Stimulated activated CD8-positive, alpha-beta memory T cell treated with anti-CD3 and anti-CD28 coated beads, Interleukin-7, amount 100 ng/mL, for 4 hours (primary cell): ENCODE measurements at places on chromosomes 1 and 21.

DNA sequence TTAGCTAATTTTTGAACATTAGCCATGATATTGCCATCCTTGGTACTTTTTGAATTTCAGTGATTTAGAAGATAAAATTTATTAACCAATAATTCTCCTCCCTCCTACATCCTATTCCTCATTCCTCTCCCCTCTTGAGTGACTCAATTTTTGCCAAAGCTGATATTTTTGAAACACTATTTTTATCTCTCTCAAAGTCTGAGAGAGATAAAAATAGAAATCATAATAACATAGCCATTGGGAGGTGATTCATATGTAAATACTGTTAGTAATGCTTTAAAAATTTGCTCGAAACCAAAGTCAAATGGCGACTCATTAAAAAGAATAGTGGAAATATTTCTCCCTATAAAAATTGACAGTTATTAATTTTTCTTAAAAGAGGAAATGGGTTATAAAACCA is 97.4 kb downstream of the PATJ start:
- DNase-seq: no peak

DNA sequence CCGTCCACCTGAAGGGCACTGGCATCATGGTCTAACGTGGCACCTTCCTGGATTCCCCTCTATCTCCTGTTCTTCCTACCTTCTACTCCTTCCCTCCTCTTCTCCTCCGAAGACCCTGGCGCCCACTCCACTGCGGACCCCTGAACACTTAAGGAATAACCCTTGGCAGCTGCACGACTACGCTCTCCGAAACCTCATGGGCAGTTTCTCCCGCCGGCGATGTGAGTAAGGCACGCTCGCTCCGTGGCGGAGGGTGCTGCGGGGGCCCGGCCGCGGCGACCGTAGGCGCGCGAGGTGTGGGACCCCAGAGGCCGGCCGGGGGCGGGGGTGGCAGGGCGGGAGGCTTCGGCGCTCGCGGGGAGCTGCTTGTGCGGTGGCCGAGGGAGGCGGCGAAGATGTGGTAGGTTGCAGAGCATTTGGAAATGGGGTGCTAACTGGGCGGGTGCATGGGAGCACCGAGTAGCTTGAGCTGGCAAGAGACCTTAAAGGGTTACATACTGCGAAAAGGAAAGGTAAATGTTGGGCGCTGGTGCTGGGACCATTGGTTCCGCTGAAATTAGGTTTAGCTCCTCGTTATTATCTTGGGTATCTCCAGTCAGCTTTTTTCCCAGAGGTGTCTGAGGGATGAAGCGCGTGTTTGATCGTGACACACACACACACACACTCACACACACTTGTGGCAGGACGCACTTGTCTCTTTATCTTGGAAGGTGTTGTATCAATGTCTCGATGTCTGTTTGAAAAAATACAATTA is 876 bp downstream of the LRRC7 start:
- DNase-seq: no peak

- no peak for DNase-seq
These were observed 42.5 kb downstream of the ZBTB40 start for GRCh38 chr1:22494144-22494543.

- no peak for DNase-seq
These were observed 103.3 kb downstream of the RNF220 start for GRCh38 chr1:44508397-44508745.

DNA sequence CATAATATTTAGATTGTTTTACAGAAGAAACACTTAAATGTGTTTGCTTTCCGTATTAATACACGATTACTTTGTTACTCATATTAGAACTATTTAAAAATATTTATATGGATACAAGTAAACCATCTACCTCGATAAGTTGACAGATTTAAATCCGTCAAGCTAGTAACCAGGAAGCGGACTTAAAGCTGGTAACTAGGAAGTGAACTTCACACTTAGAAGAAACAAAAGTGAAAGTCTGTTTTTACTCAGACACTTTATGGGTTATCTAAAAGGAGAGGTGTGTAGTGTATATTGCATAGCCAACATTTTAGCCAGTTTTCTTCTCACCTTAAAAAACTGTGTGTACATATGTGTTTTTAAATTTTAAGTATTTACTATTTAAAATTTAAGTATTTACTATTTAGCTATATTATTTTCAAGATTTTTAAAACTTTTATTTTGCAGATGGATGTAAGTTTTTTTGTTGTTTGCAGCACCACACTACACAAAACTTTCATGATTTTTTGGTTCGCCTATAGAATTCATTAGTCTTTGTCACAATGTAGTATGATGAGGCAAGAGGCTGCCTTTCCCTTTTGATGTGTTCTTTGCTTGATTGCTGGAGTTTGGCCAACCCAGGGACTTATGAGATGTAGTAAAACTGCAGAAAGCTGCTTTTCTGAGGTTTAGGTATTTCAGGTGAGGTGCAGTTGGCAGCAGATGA is 2.7 kb downstream of the USP25 start:
- DNase-seq: no peak

- DNase-seq: no peak
These were observed 344.6 kb downstream of the LMO4 start for GRCh38 chr1:87673309-87673708.

- no peak for DNase-seq
These were observed 13.8 kb downstream of the OLFML3 start for GRCh38 chr1:113993072-113993471.

DNA sequence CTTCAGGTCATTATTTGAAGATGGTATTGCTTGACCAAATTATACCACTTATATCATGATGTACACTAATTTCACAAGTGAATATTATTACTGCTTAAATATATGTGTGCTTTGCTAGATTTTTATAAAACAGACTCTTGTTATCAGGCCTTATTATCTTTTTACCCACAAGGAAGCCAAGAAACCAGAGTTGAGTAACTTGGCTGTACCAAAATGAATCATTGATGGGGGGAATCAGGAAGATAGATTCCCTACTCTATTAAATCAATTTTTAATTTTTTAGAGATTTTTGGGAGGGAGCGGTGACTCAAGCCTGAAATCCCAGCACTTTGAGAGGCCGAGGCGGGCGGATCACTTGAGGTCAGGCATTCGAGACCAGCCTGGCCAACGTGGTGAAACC is 16.0 kb upstream of the SCCPDH start:
- no peak for DNase-seq

DNA sequence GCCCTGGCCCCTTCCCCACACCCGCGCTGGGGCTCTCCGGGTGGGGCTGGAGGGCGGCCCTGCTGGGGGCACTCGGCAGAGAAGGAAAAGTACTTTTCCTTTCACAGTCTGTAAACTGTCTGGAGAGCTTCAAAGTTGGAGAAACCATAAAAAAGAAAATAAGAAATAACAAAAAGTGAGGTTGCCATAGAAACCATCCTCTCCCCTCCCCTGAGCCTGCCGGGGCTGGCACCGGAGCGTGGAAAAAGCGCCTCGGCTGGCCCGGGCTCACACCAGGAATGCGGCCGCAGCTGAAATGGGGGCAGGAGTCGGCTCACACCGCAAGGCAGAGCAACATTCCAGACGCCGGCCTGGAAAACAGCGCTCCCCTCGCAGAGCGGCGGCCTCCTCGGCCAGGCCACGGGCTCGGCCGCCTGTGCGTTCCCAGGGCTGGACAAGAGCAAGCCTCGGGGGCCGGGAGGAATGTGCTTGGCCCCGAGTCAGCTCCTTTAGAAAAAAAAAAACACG is 69.2 kb downstream of the MORN1 start:
- DNase-seq: no peak

DNA sequence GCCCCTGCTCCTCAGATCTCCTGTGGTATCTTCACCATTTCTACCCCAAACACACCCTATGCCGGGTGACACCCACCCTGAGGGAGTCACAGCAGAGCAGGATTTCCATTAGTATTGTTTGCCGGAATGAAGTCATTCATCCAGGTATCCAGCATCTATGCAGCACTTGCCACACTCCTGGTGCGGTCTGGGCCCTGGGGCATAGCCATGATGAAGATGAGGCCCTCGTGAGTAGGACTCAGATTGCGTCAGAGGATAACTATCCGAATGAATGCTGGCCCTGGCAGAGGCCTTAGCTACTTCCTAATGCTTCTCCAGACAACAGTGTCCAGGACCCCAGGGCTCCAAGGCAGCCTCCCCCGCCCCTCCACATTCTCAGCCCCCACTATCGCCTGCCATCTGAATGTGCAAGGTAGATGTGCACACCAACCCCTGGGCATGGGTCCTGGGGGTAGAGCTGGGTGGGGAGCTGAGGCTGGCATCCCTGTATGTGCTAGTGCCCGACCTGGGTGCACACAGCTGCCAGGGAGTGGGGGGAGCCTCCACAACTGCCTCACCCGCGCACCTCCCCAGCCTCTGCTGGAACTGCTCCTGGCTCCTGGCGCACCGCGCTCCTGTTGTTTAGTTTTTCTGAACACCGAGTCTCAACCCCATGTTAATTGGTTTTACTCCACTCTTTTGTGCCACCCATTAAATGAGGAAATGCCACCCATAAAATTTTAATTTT is 25.5 kb upstream of the ZC3H12A start:
- DNase-seq: no peak

- no peak for DNase-seq
These were observed 176.2 kb downstream of the PGBD5 start for GRCh38 chr1:230249695-230250480.

- no peak for DNase-seq
These were observed 214.1 kb downstream of the PBX1 start for GRCh38 chr1:164773102-164773501.

- DNase-seq: peak; percentile 80
These were observed at the start of gene DENND1B for GRCh38 chr1:197775282-197776262. Gene DENND1B, minus strand, starts transcription at chr1:197775480. Its CDS starts 325 bp downstream, at chr1:197775155.

- no peak for DNase-seq
These were observed 129.9 kb upstream of the CD34 start for GRCh38 chr1:208040821-208041297.

DNA sequence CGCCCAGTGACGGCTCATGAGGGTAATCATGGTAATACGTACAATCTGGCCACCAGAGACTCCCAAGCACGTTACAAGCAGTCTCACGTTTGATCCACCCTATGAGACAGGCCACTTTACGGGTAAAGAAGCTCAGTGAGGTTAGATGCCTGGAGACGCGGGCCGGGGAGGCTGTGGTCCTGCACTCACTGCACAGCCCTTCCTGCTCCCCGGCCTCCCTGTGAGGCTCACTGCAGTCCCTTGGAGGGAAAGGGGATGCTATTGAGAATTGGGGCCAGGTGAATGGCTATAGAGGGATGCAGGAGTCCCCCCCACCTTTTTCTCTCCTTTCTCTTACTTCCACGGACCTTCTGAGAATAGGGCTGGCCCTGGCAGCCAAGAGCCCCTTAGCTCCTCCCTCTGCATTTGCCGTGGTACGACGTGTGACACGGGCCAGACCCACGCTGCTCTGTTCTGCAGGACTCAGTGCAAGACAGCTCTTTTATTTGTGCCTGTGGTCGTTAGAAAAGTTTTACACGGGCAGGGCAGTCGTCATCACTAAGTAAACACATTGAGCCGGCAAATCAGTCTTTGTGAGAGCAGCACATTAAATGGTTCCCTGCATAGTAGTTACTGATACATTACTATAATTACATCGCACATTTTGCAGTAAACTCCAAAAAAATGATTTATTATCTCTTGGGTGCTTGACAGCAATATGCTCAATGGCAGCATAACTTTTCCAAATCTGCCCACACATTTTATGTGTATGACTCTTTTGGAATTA is 18.8 kb downstream of the KIF26B start:
- DNase-seq: no peak

- DNase-seq: no peak
These were observed 17.3 kb upstream of the FGR start for GRCh38 chr1:27652111-27652864.

DNA sequence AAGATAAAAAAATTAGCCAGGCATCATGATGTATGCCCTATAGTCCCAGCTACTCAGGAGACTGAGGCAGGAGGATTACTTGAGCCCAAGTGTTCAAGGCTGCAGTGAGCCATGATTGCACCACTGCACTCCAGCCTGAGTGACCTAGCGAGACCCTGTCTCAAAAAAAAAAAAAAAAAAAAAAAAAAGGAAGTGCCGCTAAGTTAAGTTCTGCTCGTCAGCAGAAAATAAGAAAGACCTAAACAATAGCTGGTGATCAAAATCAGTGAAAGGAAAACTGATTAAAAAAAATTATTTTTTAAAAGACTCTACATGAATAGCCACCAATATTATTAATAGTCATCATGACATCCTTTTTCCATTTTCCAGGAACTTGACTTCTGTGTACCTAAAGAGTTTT is 44.2 kb upstream of the MTR start:
- DNase-seq: no peak

- no peak for DNase-seq
These were observed 122.8 kb downstream of the CRB1 start for GRCh38 chr1:197390856-197391255.

DNA sequence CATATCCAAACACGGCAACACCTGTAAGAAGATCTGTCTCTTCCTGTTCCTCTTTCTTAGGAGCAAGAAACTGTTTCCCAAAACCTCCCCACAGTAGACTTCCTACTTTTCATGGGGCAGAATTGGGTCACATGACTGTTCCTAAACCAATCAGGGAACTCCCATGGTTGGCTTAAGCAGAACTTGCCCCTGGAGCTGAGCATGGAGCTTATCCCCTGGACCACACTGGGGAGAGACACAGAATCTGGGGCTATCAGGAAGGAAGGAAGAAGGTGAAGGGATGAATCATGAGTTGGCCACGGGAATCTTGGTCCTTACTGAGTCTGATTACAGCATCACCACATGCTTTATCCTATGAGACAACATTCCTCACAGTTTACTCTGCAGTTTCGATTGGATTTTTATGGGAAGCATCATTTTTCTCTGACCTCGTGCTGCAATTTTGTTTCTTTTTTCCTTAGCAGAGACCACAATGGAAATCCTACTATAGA is 81.8 kb downstream of the CDC7 start:
- no peak for DNase-seq

GRCh38 chr1:222247811-222248310 is 300.0 kb downstream of the HHIPL2 start:
- DNase-seq: no peak

DNA sequence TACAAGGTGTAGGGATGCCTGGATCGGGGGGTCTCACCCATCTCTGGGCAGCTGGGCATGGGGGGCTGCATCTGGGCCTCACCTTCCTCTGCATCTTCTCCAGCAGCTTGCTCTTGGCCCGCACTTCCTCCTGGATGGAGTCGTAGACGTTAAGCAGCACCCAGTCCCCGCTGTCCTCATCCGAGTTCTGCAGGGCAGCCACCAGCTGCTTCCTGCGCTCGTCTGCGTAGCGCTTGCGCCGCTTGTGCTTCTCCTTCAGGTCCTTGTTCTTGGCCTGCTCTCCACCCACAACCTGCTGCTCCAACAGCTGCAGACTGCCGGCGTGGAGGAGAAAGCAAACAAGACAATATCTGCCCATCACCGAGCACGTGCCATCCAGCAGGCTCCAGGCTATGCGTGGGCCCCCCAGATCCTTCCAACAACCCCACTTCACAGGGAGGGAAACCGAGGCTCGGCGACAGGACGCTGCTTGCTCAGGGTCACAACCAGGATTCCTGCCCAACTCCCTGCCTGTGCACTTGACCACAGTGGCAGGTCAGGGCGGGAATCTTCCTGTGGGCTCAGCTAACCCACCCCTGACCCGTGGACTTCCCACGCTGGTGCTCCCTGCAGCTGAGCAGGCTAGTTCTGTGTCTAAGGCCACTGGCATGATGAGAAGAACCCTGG is 21.5 kb upstream of the DDOST start:
- DNase-seq: no peak
